Activated CD4-positive, CD25-positive, alpha-beta regulatory T cell treated with anti-CD3 and anti-CD28 coated beads, Interleukin-2, amount 50 U/mL, for 72 hours (primary cell): ENCODE measurements at places on chromosomes 4 and X.

DNA sequence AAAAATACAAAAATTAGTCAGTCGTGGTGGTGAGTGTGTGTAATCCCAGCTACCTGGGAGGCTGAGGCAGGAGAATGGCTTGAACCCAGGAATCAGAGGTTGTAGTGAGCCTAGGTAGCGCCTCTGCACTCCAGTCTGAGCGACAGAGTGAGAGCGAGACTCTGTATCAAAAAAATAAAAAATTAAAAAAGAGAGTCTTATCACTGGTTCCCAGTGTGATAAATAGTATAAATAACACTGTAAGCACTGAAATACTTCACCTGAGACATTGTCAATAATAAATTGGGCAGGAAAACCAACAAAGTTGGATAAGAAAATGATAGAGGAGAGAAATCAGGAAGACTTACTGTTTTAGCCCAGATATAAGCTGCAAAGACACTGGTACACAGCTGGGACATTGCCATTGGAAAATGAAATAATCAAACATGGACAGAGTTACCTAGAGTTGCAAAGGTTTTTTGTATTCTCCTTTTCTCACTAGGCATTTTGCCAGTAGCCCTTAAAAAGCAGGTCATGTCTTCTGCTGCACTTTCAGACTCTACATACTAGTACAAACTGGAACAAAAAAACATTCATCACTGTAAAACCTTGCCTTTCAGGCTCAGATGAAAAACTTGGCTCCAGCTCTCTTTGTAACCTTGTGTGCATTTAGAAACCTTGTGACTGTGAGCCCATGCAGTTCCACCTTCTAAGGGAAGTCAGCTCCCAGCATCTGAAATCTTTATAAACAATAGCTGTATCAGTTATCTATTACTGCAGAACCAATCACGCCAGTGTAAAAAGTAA lies 55.0 kb upstream of the PPP1R2C start:
- no peak for DNase-seq

- no peak for DNase-seq
These were observed 43.1 kb downstream of the BTC start for GRCh38 chr4:74751247-74751646.

GRCh38 chr4:172648471-172648870 lies 520.1 kb upstream of the GALNT7 start:
- no peak for DNase-seq

GRCh38 chr4:148747721-148748268 lies 305.6 kb upstream of the NR3C2 start:
- DNase-seq, result no peak

GRCh38 chr4:3524349-3524748 lies 7.9 kb downstream of the LRPAP1 start:
- no peak for DNase-seq
